ENCODE measurements at places on chromosomes 5 and 9.

GRCh38 chr5:120638449-120638848 is 174.3 kb downstream of the PRR16 start:
- no peak for DNase-seq

DNA sequence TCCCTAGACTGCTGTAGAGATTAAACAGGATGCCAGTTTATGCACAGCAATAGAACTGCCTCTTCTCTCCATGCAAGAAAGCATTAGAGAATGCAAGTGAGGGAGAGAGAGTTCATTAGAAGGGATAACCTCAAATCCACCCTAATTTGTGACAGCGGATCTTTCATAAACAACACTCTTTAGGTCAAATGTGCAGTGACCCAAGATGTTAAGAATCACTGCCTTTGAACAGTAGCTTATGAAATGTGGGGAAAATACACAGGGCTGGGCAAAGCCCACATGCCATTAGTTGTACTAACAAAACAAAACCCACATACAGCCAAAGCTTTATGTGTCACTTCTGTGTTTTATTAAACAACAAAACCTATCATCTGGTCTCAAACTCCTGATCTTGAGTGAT is 36.2 kb upstream of the POU4F3 start:
- no peak for DNase-seq

- no peak for DNase-seq
Measured at GRCh38 chr5:82375488-82376244, 97.5 kb upstream of the RPS23 start.

GRCh38 chr5:135213466-135214239 is 179.6 kb upstream of the PITX1 start:
- no peak for DNase-seq

GRCh38 chr9:35114113-35114839 is 1.4 kb downstream of the ATOSB start:
- peak; percentile 98 for DNase-seq
